ENCODE measurements at places on chromosomes 7 and 10.

GRCh38 chr7:151800391-151800790, 76.5 kb downstream of the PRKAG2 start:
- no peak for DNase-seq

- no peak for DNase-seq
These were observed 237.1 kb downstream of the COBL start for GRCh38 chr7:51079494-51079893.

DNA sequence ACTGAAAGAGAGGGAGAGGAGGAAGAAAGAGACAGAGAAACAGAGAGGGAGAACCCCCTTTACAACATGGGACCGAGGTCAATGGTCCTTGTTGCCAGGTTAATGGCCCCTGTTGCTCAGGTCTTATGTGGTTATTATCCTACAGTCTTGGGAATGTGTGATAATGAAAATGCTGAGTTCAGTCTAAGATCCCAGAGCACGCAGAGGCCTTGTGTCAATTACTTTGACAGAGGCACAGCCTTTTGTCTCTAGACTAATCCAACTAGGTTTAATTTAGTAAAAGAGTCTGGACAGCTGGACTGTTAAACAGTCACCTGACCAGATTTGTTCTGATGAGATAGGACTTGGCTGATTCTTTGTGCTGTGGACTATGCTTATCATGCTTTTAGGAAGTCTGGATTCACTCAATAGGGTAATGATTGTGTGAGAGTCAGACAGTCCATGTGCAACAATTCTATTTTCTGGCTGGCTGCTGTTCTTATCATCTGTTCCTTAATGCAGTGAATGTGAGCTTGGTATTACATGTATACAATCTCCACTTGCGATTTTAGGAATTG, 157.4 kb upstream of the MAGI2 start:
- DNase-seq = no peak

GRCh38 chr10:87935290-87936141, 72.1 kb downstream of the PTEN start:
- peak; percentile 82 for DNase-seq

DNA sequence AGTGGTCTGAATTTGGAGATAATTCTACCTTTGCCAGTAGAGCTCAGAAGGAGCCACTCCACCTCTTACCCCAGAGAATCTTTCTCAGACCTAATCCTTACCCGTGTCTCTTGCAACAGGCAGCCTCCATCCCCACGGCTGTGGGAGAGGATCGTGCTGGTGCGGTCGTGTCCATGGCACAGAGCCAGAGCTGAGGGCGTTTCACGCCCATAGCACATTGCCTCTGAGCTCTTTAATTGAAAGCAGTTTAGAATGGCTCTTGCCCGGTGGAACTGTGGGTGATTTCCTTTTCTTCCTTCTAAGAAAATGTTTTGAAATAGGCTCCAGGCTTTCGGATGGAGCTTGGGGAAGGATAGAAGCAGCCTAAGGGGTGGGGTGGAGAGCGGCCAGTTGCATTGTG, 41.5 kb downstream of the PRF1 start:
- no peak for DNase-seq

- DNase-seq = no peak
These were observed 126.0 kb downstream of the SKIDA1 start for GRCh38 chr10:21399392-21400035.

DNA sequence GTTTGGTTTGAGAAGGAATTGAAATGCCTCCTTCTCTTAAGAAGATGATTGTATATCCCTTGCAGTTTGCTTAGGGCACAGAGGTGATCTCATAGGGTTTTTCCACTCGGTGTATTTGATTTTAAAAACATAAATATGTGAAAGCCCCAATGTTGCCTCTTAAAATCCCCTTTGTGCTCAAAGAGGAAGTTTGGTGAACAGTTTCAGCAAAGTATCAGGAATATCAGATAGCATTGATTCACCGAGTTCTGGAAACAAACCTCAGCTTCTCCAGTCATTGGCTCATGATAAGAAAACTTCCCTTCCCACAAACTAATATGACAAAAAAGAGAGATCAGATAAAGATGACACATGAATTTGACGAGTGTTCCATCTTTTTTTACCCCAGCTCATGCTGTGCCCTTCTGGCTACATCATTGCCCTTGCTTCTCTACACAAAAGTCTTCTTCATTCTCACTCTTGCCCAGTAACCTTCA, 20.1 kb upstream of the SMNDC1 start:
- no peak for DNase-seq

- no peak for DNase-seq
These were observed 162.9 kb upstream of the PRSS58 start for GRCh38 chr7:142420554-142421362.

GRCh38 chr7:115479448-115479847, 551.1 kb downstream of the TFEC start:
- DNase-seq = no peak

GRCh38 chr10:114810926-114811325, 10.7 kb upstream of the FHIP2A start:
- no peak for DNase-seq

GRCh38 chr10:93435621-93436397, 46.3 kb downstream of the MYOF start:
- DNase-seq = peak; percentile 26

GRCh38 chr7:26413007-26413691, 121.5 kb downstream of the SNX10 start:
- no peak for DNase-seq

GRCh38 chr7:130919316-130920103, 185.5 kb upstream of the KLF14 start:
- no peak for DNase-seq

- no peak for DNase-seq
These were observed 64.9 kb downstream of the IKZF1 start for GRCh38 chr7:50369143-50370026.

DNA sequence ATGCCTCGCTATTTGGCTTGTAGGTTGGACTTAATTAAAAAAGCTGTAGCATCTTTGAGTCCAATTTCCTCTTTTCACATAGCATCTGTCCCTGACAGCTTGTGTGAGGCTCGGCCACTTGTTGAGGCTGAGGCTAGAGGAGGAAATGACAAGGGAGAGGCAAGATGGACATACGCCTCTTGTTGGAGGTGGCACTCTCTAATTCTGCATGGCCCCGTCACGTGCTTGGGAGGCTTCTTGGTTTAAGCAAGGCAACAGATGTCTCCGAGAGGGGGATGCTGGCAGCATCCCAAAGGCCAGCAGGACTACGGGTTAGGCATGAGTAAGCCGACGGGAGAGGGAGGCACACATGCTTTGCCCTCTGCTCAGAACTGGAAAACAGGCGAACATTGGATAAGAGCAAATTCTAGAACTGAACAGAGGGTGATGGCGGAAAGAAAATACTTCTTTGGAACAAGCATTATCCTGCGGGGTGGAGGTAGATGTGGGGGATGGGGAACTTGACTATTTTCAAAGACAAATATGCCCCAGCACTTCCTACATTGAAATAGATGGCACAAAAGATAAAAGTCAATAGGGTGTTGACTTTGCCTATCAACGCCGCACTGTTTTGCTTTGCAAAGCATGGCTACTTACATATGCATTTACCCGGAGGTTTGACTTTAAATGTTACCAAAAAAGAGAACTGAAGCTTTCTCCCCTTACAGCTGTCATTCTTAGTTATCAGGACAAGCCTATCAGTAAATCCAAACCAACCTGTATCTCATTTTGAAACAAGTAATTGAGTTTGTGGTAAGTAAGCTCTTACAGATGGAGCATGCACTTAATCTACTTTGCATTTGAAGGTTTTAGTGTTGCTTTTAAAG, 94.8 kb downstream of the CHN2 start:
- no peak for DNase-seq

DNA sequence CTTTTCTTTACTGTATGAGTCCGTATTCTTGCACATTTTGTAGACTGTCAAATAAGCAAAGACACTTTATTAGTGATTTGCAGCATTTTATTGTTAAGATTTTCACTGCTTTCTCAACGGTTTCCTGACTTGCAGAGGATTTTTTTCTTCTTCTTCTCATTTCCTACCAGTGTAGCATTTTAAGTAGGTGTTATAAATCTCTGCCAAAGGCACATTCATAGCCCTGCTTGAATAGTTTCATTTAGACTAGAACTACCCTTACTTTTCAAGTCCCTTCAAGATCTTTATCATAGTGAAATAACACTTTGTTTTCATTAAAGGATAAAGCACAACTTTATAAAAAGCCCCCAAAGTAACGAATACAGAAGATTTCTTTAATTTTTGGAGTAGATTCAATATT, 271.4 kb downstream of the TSPAN12 start:
- no peak for DNase-seq

GRCh38 chr10:65194126-65194525, 1672.9 kb downstream of the REEP3 start:
- DNase-seq = no peak

- DNase-seq = no peak
These were observed 7.9 kb upstream of the ZNF248 start for GRCh38 chr10:37865264-37865663.

GRCh38 chr10:85888004-85888403, 478.6 kb downstream of the GRID1 start:
- no peak for DNase-seq

DNA sequence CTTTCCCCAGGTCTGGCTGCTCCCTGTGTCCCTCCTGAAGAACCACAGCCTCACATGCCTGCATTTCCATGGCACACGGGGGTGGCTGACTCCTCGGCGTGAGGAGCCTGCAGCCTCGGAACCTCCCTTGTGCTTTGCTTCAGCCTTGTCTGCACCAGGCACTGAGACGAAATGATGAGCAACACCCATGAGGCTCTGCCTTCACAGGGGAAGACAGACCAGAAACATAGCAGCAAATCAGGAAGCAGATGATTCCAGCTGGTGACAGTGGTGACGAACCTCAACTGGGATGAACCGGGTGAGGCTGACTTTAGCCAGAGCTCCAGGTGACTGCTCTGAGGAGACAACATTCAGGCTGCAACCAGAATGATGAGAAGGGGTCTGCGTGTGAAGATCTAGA, 84.5 kb upstream of the SMNDC1 start:
- no peak for DNase-seq
